ENCODE measurements at places on chromosomes 6 and 20. TPM values are rescaled to one million over a fixed set of nuclear protein-coding genes. Genes with fewer than 3 reads are reported as not detected.
A peak's percentile ranks its signal among the peaks of the same experiment; 100 is the strongest.

DNA sequence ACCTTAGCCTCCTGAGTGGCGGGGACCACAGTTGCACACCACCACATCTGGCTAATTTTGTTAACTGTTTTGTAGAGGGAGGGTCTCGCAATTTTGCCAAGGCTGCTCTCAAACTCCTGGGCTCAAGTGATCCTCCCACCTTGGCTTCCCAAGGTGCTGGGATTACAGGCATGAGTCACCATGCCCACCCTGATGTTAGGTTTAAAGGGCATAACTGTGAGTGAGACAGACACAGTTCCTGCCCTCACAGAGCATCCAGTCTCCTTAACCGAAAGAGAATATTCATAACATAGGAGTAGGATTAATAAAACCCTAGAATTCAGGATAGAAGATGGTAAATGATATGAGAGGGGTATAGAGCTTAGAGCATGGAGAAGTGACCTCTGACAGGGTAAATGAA is 3.1 kb upstream of the SPATA2 start:
- no peak for DNase-seq

- peak; percentile 13 for DNase-seq
Measured at GRCh38 chr6:54335871-54336270, 27.6 kb downstream of the TINAG start.

DNA sequence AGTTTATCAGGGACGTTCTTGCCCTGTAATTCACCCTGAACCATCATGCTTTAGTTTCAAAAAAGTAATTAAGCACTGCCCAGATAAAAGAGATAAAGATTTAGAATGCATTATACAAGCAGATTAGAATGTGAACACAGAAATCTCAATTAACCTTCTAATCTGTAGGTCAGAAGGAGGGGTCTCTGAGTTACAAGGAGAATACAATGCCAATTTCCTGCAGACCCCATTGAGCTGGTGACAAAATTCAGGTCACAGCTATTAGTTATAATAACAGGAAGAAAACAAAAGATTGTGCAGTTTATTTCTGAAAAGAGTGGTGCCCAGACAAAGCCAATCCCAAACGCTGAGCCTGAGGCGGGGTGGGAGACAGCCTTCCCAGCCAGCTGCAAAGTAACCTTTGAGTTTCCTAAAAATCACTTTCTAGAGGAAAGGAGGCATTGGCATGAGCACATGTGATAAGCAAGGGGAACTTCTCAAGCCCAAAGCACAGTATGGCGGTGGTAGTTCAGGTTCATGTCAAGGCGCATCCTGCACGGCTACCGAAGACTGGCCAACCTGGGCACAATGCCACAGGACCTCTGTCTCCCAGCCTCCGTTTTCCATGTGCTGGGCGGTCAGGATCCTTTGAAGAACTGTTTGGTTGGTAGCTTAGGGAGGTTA is 192.5 kb downstream of the TTLL2 start:
- no peak for DNase-seq

DNA sequence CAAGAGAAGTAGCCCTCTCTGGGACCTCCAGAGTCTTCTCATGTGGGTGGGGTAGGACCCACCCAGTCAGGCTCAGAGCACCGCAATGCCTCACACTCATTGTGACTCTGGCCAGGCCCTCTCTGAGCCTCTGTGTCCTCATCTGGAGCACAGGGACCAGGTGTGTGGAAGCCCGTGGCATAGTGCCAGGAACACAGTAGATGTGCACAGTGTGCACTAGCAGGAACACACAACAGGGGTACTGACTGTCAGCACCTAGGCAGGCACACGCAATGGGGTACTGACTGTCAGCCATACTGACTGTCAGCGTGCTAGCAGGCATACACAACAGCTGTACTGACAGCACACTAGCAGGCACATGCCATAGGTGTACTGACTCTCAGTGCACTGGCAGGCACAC is 2.0 kb upstream of the STMN3 start:
- DNase-seq, result no peak

GRCh38 chr6:16181439-16182297 is 52.8 kb downstream of the MYLIP start:
- DNase-seq, result peak; percentile 37

GRCh38 chr20:48603116-48603818 is 224.5 kb downstream of the PREX1 start:
- peak; percentile 92 for DNase-seq

- no peak for DNase-seq
Measured at GRCh38 chr20:3183896-3184612, 10.7 kb upstream of the LZTS3 start.

DNA sequence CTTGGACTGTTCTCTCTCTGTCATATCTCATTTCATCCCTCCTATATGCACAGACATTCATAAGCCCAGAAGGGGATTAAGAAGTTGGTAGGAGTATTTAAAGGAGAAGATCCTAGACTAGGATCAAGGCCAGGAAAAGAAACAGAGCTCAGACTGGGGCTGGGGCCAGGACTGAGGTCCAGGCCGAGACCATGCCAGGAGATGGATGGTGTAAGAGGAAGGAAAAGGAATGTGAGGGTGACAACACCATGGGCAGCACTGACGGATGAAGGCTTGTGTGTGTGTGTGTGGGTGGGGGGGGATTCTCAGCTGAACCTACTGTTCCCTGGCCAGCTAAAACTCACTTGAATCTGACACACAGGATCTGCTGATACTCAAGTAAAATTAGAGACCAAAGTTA is 182.1 kb downstream of the KIF6 start:
- DNase-seq, result peak; percentile 27

- no peak for DNase-seq
Measured at GRCh38 chr6:170082067-170082466, 208.8 kb downstream of the DLL1 start.

GRCh38 chr20:49680484-49680883 is 33.2 kb downstream of the B4GALT5 start:
- no peak for DNase-seq

GRCh38 chr6:110523451-110524021 is 47.1 kb upstream of the SLC22A16 start:
- DNase-seq, result no peak

DNA sequence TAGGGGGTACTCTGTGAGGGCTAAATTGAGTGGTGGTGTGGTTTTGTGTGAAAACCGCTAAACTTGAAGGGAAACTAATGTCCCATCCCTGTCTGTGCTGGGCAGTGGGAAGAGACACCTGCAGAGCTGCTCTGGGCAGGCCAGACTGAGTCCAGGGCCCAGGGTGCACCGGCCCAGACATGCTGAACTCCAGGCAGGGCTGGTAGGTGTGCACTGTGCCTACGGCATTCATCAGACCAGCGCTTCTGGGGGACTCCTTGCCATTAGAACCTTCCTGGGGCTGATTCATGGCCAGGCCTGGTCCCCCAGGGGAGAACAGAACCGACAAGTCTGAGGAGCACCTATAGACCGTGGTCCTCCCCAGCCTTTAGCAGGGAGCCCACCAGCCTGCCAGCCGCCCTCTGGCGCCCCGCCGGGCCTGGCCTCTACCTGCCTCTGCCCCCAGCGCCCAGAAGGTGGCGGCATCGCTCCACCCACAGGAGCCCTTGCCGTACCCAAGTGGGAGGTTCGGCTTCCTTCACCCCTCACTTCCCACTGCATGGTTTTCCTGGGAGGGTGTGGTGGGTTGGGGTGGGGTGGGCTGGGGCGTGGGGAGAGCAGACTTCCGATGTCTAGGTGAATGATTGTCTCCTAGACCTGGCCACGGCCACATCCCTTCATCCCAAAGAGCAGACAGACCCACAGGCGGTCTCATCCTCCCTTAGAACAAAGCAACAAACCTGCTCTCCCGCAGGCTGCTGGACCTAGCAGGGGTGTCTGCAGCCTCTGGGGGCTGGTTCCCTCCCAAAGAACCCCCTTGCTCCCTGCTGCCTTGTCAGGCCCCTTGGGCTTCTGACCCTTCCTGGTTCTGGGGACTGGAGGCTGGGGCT is 15.5 kb downstream of the CCDC167 start:
- peak; percentile 77 for DNase-seq

- no peak for DNase-seq
Measured at GRCh38 chr20:45489083-45489531, 19.6 kb downstream of the WFDC2 start.

DNA sequence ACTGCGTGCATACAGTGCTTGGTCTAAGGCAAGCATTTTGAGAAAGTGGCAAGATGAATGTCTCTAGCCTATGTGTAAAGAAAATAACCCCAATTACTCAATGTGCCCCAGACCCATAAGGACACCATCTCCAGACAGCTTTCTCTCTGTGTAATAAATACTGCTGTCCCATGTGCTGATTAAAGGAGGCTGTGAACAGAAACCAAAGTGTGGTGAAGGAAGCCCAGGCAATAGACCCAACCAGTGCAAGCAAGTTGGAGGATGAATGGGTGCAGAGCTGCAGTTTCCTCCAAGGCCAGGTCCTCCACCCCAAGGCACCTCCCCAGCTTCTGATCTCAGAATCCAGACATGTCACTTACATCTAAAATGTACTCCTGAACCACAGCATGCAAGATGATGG is 60.6 kb downstream of the TRAM2 start:
- DNase-seq, result no peak

DNA sequence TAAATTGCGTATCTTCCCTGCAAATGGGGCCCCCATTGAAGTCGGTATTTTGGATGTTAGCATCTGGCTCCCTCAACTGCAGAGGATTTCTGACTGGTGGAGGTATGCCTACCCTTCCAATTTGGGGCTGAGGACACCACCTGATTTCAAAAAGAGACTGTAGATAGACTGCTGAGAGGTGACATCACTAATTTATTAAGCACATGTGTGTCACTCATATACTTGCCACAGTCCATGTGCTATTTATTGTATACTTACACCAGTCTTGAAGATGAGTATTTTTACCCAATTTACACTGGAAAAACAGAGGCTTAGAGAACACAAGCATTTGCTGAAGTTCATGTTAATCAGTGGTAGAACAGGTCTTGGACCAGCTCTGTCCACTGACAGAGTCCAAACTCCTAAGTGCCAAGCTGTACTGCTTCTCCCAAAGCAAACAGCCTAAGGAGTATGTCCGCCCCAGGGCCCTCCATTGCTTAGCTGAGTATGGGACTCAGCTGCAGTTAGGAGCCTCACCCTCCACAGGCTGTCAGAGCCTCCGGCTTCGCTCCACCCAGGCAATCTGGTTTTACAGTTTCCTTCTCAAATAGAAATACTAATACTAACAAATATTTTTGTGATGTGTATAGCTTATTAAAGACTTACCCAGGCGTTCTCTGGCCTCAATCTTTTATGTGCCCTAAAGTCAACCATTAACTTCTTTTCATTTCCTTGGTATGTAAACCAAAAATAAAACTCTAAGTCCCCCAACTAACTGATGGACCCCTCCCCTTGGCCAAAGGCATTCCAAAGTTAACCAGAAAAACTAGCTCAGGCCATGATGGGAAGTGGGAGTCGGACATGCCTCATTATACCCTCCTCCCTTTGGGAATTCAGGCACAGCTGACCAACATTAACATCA is 17.5 kb downstream of the RIN2 start:
- no peak for DNase-seq

DNA sequence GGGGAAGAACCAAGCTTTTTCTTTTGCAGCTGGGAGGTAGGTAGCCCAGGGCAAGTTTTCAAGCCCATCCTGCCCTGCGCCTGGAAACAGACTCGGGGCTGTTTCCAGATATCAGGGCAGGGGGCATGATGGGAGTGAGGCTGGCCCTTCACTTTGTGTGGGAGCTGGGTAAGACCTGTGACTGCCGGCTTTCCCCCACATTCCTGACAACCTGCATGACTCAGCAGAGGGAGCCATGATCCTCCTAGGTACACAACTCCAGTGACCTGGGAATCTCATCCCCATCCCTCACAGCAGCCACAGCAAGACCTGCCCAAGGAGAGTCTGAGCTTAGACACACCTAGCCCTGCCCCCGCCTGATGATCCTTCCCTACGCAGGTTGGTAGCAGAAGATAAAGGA is 280.8 kb downstream of the SOX4 start:
- DNase-seq, result no peak

GRCh38 chr6:129893640-129894039 is 32.5 kb upstream of the TMEM244 start:
- DNase-seq, result peak; percentile 26

DNA sequence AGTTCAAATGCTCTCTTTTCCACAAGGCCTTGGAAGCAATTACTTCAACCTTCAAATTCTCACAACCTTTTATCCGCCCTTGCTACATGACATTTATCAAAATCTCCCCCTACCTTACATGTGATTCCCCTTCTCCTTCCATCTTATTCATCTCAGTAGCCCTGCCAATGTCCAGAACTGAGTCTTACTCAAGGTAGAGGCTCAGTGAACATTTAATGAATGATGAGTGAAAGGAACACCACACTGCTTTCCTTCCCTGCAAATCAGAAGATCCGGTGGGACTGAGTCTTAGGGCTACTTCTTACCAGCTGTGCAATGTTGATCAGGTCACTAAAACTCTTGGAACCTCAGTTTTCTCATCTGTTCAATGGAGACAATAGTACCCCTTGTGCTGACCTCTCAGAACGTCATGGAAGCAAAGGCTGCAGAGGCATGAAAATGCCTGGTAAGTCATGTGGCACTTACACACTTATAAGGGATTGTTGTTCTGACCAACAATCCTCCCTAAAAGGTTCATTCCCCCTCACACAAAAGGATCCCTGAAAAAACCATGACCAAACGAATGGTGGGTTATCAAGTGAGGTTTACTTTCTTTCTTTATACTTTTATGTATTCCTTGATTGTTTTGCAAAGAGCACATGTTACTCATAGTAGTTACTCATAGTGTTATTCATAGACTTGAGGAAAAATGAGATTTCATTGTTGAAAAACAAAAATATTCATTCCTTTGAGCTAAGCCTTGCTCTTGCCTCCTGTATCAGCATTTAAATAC is 6.5 kb downstream of the MDGA1 start:
- DNase-seq, result no peak

DNA sequence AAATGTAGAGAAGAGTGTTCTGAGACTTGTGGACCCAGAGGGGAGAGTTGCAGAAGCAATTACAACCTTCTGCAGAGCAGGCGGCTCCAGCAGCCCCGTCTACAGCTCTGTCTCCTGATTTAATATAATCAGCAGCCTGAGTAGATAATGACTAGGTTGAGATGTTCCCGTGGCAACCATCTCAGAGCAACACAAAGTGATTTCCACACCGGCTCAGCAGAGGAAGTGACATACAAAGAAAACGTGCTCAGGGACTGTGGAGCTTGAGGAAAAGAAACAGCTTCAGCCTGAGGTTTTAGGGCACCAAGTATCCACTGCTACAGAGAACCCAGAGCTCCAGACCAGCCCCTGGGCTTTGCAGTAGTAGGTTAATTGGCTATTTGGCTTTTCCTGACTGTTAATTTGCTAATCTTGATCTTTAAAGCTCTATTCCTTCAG is 136.4 kb downstream of the MTFR2 start:
- DNase-seq, result peak; percentile 78

DNA sequence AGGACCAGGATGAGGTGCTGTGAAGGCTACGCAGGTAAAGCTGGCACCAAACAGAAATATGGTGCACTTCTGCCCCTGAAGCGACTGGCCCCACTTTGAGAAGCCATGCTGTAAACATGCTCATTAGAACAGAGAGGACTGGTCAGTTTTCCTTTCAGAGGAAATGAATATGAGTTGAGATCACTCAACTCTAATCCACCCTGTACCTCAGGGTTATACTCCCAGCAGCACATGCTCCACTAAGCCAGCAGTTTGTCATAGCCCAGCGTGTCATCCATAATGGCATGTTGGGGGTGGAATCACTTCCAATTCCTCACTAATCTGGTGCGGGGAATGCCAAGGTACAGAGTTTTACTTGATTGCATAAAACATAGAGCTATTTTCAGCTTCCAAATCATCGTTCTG is 98.1 kb downstream of the HIVEP2 start:
- peak; percentile 72 for DNase-seq

Gene GPX5
- not detected for total RNA-seq

Gene BCAS4
- 1.0 TPM for total RNA-seq

Gene C6orf132
- total RNA-seq, result 8.5 TPM

Gene CGA
- total RNA-seq, result 1.9 TPM

Gene RTEL1
- total RNA-seq, result 9.2 TPM

Gene PHACTR2
- total RNA-seq, result 121 TPM

Gene NNAT
- 24.1 TPM for total RNA-seq

Gene GCNT2
- total RNA-seq, result 6.3 TPM

Gene C2
- total RNA-seq, result 0.51 TPM

Gene SLC22A3
- total RNA-seq, result 41.6 TPM

All from tongue (tissue), 3 donors.